Spinal cord (tissue), 10 donors: ENCODE measurements at places on chromosomes 5 and 9. TPM values are rescaled to one million over a fixed set of nuclear protein-coding genes. Genes with fewer than 3 reads are reported as not detected.

Gene RHOBTB3
- 44.2 TPM for polyA plus RNA-seq

Gene ADAMTSL1
- polyA plus RNA-seq = 25.3 TPM

Gene BTNL8
- polyA plus RNA-seq = not detected

Gene SHC3
- polyA plus RNA-seq = 50.3 TPM

Gene SLC45A2
- 0.56 TPM for polyA plus RNA-seq

Gene FSTL4
- polyA plus RNA-seq = 4.9 TPM

Gene TSSK1B
- 0.06 TPM for polyA plus RNA-seq

Gene CYSTM1
- polyA plus RNA-seq = 25.2 TPM

Gene SLC12A2
- 52.6 TPM for polyA plus RNA-seq

Gene DNAH5
- polyA plus RNA-seq = 0.96 TPM

Gene FBLL1
- polyA plus RNA-seq = 57.8 TPM

Gene PCDHGA12
- 8.3 TPM for polyA plus RNA-seq

Gene PCDHGB7
- polyA plus RNA-seq = 47.2 TPM

Gene CCNI2
- polyA plus RNA-seq = 24.0 TPM
